ENCODE measurements at places on chromosomes 5 and 9.

- peak; percentile 32 for DNase-seq
Observed at GRCh38 chr5:113061846-113062780, 85.5 kb downstream of the DCP2 start.

- no peak for DNase-seq
Observed at GRCh38 chr5:100797861-100798260, 105.2 kb downstream of the ST8SIA4 start.

GRCh38 chr5:94396687-94397086, 221.7 kb downstream of the KIAA0825 start:
- DNase-seq = no peak

- DNase-seq = no peak
Observed at GRCh38 chr5:34535433-34535832, 120.7 kb upstream of the RAI14 start.

GRCh38 chr5:126280343-126280742, 142.9 kb upstream of the GRAMD2B start:
- DNase-seq = no peak

- DNase-seq = no peak
Observed at GRCh38 chr5:43421450-43422133, 9.4 kb upstream of the CCL28 start.

DNA sequence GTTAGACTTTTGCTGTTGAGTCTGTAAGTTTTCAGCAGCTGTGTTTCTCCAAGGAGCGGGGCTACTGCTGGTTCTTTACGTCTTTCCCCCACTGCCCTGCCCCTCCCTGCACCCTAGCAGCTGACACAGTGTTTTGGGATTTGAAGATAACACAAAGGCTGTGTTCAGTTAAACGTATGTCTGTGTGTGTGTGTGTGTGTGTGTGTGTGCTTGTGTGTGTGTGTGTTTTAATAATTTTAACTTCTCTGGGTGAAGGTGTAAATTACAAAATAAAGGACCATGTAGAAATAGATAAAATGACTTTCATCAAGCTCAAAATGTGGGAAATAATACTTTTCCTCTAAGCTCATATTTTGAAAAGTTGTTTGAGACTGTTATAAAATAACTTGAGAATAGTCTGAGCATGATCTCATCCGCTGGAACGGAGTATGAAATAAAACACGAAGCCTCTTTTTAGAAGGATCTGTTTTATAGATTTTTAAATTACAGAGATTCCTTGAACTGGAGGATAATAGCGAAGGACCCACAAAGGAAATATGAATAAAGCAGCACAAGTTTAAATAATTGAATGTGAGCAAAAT, 10.9 kb downstream of the ABL1 start:
- no peak for DNase-seq

DNA sequence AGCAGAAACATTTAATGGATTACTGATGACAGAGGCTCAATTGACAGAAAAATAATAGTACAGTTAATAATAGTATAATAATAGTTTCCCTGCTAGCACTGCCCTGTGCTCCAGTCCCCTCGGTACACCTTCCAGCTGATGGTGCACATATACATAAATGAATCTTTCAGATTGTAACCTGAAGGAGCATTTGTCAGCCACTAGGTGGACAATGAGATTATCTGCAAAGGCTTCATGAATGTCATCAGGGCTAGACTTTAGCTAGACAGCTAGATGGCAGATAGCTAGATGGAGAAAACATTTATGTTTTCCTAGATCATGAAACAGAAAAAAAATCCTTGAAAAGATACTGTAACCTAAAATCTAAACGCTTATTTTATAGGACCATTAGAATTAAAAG, 304.4 kb upstream of the SMC2 start:
- DNase-seq = no peak

- no peak for DNase-seq
Observed at GRCh38 chr9:106486685-106487084, 376.3 kb upstream of the ZNF462 start.

Measured in GM04504 (cell line).